Muscle of leg (tissue), 16 donors: ENCODE measurements at places on chromosomes 3 and 15. TPM values are rescaled to one million over a fixed set of nuclear protein-coding genes. Genes with fewer than 3 reads are reported as not detected.

MOBP gene
- total RNA-seq: not detected

IL17RC gene
- 17.3 TPM for total RNA-seq

HDAC11 gene
- 14.9 TPM for total RNA-seq

- H3K36me3 ChIP-seq: no peaks in the 10 kb centered on the region
- DNase-seq: no peak
- H3K4me1 ChIP-seq: no peaks in the 10 kb centered on the region
- no peak overlapping the region for H3K4me3 ChIP-seq
Observed at GRCh38 chr3:159916052-159916451, 72.6 kb upstream of the IL12A start.

GPR171 gene
- total RNA-seq: 0.04 TPM

LARP6 gene
- 12.6 TPM for total RNA-seq

DNA sequence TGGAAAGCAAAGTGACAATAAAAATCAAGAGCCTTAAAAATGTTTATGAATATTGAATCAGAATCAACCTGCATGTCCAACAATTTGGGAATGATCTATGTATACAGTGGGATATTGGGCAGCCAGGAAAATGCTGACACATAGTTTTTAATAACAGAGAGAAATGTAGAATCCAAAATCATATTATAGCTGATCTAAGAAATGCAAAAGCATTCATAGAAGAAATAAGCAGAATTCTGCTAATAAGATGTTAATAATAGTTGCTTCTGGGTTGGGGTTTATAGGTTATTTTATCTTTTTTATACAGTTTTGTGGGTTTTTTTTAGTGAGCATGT, 15.1 kb downstream of the KIF9 start:
- no peak overlapping the region for H3K27ac ChIP-seq
- peaks cover 10% of the 10 kb centered on the region for H3K4me1 ChIP-seq
- H3K4me3 ChIP-seq: no peak overlapping the region
- DNase-seq: no peak
- H3K36me3 ChIP-seq: no peaks in the 10 kb centered on the region
- H3K27me3 ChIP-seq: no peaks in the 10 kb centered on the region

DNA sequence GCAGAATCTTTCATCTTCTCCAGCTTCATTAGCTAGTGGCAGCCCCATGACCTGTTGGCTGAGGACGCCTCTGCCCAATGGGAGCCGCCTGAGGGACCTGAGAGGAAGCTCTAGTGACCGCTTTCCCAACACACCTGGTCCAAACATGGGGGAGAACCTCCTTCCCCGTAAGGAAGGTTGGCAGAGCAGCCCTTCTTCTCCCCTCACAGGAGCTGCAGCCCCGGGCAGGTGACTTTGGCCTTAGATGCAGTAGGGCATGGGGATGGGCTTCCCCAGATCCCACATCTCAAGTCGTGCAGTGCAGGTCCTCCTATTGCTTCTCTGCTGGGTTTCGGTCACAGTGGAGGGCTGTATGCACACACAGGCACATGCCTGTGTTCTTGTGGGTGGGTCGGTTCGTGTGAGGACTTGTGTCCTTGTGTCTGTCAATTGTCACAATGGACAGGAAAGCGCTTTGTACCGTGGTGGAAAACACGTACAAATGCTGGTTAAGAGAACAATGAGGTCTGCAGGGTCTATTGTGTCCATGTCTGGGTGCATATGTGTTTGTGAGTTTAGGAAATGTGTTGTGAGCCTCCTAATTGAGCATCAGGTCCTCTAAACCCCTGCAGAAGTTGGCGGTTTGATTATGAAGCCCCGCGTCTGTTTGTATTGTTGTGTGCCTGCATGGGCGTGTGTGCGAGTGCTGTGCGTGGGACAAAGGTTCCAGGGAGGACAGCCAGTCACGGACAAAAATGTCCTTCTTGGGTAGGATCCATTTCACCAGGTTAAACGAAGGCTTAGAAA, 1.4 kb downstream of the ISLR2 start:
- no peak overlapping the region for H3K4me3 ChIP-seq
- H3K4me1 ChIP-seq: peaks cover 46% of the 10 kb centered on the region
- H3K27me3 ChIP-seq: peaks cover 94% of the 10 kb centered on the region
- no peak for DNase-seq
- no peaks in the 10 kb centered on the region for H3K36me3 ChIP-seq

ST8SIA2 gene
- total RNA-seq: 9.2 TPM

DNA sequence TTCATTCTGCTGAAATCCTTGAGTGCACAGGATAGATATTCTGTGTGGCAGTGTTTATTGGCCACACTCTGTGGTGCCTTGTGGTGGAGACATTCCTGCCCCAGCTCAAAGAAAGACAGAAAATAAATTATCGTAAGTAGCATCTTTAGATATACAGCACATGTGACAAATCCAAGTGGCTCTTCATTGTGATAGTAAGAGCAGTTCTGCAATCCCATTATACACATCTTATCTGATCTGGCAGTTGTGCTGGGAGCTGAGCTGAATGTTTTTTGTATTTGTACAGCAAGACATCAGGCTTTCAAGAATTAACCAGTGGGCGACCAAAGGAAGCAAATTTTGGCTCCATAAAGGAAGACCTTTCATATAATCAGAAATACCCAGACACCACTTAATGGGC, 235.3 kb upstream of the MRPL3 start:
- no peaks in the 10 kb centered on the region for H3K27me3 ChIP-seq
- no peak for DNase-seq
- no peak overlapping the region for H3K27ac ChIP-seq
- H3K4me3 ChIP-seq: no peak overlapping the region
- H3K36me3 ChIP-seq: no peaks in the 10 kb centered on the region

ST3GAL6 gene
- total RNA-seq: 5.8 TPM

IMPG2 gene
- 1.3 TPM for total RNA-seq

AADACL2 gene
- total RNA-seq: not detected

CYP8B1 gene
- total RNA-seq: not detected

- no peak overlapping the region for H3K4me3 ChIP-seq
- H3K4me1 ChIP-seq: no peaks in the 10 kb centered on the region
- H3K27me3 ChIP-seq: no peaks in the 10 kb centered on the region
- H3K36me3 ChIP-seq: no peaks in the 10 kb centered on the region
- DNase-seq: no peak
Observed at GRCh38 chr3:158233791-158234190, 123.9 kb downstream of the RSRC1 start.

GRCh38 chr3:179666436-179667035, 13.7 kb downstream of the USP13 start:
- no peaks in the 10 kb centered on the region for H3K36me3 ChIP-seq
- no peaks in the 10 kb centered on the region for H3K27me3 ChIP-seq
- peak; percentile 79 for DNase-seq
- peak overlapping the region; percentile 74 for H3K27ac ChIP-seq

GRCh38 chr3:195263193-195263924, 7.6 kb downstream of the XXYLT1 start:
- no peak for DNase-seq
- H3K4me3 ChIP-seq: no peak overlapping the region
- H3K27ac ChIP-seq: no peak overlapping the region
- no peaks in the 10 kb centered on the region for H3K27me3 ChIP-seq
- peaks cover 22% of the 10 kb centered on the region for H3K4me1 ChIP-seq
- peaks cover 6% of the 10 kb centered on the region for H3K36me3 ChIP-seq

- DNase-seq: peak; percentile 96
- no peak overlapping the region for H3K4me3 ChIP-seq
- peak overlapping the region; percentile 73 for H3K27ac ChIP-seq
- peaks cover 22% of the 10 kb centered on the region for H3K4me1 ChIP-seq
- H3K27me3 ChIP-seq: no peaks in the 10 kb centered on the region
Observed at GRCh38 chr15:71612397-71612722, 198.0 kb upstream of the NR2E3 start.

GRCh38 chr15:75455424-75455981, 4.0 kb upstream of the SIN3A start:
- H3K4me3 ChIP-seq: peak overlapping the region; percentile 91
- DNase-seq: peak; percentile 95
- H3K27me3 ChIP-seq: no peaks in the 10 kb centered on the region
- peaks cover 12% of the 10 kb centered on the region for H3K4me1 ChIP-seq
- H3K36me3 ChIP-seq: no peaks in the 10 kb centered on the region

GRCh38 chr3:17232442-17232841, 347.7 kb downstream of the PLCL2 start:
- H3K36me3 ChIP-seq: peaks cover 1% of the 10 kb centered on the region
- H3K4me1 ChIP-seq: no peaks in the 10 kb centered on the region
- H3K27me3 ChIP-seq: no peaks in the 10 kb centered on the region
- no peak for DNase-seq
- no peak overlapping the region for H3K27ac ChIP-seq
- H3K4me3 ChIP-seq: no peak overlapping the region

GOLGA8G gene
- not detected for total RNA-seq

P2RY14 gene
- 1.5 TPM for total RNA-seq

CD96 gene
- total RNA-seq: 0.22 TPM

DNA sequence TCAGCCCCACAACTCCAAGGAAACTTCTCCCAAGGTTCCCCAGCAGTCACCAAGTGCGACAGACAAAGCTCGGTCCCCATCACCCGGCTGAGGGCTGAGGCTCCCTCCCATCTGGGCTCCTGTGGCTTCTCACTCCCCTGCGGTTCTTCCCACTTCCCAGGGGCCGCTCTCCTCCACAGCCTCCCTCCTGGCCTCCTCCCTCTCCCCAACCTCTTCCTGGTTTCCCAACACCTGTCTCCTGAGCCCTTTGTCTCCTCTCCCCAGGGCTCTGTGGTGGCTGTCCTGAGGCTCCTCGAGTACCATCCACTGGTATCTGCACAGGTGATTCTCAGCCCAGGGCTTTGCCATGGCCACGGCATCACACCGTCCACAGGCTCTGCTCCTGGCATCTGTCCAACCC, 113.2 kb upstream of the NSMCE3 start:
- H3K27ac ChIP-seq: no peak overlapping the region
- no peaks in the 10 kb centered on the region for H3K36me3 ChIP-seq
- H3K4me3 ChIP-seq: no peak overlapping the region

DNA sequence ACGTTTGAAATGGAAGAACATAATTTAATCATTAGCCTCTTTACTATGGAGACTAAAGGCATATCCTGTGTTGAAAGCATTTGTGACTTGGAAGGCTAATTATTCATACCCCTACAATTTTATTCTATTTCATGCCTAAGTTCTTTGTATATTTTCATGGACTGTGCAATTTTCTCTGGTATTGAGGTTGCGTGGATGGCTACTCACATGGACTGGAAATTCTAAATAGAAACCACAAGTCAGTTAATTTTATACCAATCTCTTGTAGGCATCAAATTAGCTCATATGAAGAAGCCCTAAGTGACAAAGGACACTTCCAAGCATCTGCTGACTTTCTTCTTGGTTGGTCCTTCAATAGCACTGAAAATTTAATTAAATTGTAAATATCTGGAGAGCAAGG, 1353.5 kb downstream of the ROBO1 start:
- H3K27me3 ChIP-seq: no peaks in the 10 kb centered on the region
- no peak for DNase-seq
- no peaks in the 10 kb centered on the region for H3K4me1 ChIP-seq
- no peak overlapping the region for H3K27ac ChIP-seq
- no peak overlapping the region for H3K4me3 ChIP-seq

GRCh38 chr15:48449734-48450133, 118.5 kb downstream of the DUT start:
- no peaks in the 10 kb centered on the region for H3K4me1 ChIP-seq
- no peak for DNase-seq
- H3K36me3 ChIP-seq: peaks cover 41% of the 10 kb centered on the region
- H3K4me3 ChIP-seq: no peak overlapping the region
- no peaks in the 10 kb centered on the region for H3K27me3 ChIP-seq

UNC45A gene
- 22.7 TPM for total RNA-seq

- no peak overlapping the region for H3K27ac ChIP-seq
- peaks cover 79% of the 10 kb centered on the region for H3K27me3 ChIP-seq
- no peaks in the 10 kb centered on the region for H3K36me3 ChIP-seq
- DNase-seq: peak; percentile 26
- peaks cover 22% of the 10 kb centered on the region for H3K4me1 ChIP-seq
- peak overlapping the region; percentile 42 for H3K4me3 ChIP-seq
Observed at GRCh38 chr15:66252685-66253417, 699 bp downstream of the MEGF11 start.
